WERI-Rb-1 (cell line): ENCODE measurements at places on chromosomes 3 and 15.

- DNase-seq = peak; percentile 60
Observed at GRCh38 chr3:111926266-111926676, 52.6 kb upstream of the ABHD10 start.

DNA sequence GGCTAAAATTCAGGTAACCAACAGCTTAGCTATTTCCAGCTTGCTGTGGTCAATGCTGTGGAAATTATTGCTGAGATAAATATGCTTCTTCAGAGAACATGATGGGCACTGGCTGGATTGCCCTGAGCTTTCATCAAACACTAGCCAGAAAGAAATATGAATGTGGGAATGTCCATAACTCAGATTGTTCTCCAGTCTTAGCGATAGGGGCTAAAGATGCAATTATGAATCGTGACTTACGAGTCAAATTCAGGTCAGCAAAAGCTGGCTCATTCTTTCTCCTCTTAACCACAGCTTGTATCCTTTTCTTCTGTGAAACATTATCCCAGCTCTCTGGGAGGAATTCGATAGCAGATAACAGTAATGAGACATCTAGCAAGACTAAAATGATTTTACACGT, 307.6 kb downstream of the RYR3 start:
- DNase-seq = no peak

GRCh38 chr15:92565351-92566125, 90.0 kb downstream of the FAM174B start:
- DNase-seq = peak; percentile 61

GRCh38 chr15:54364961-54365360, 386.7 kb downstream of the UNC13C start:
- DNase-seq = no peak
